ENCODE measurements at places on chromosomes 2 and 18. TPM values are rescaled to one million over a fixed set of nuclear protein-coding genes. Genes with fewer than 3 reads are reported as not detected.

- DNase-seq = no peak
Observed at GRCh38 chr2:156437272-156437930, 1.2 kb downstream of the GPD2 start.

- DNase-seq = no peak
Observed at GRCh38 chr2:192254444-192254843, 59.7 kb upstream of the TMEFF2 start.

DNA sequence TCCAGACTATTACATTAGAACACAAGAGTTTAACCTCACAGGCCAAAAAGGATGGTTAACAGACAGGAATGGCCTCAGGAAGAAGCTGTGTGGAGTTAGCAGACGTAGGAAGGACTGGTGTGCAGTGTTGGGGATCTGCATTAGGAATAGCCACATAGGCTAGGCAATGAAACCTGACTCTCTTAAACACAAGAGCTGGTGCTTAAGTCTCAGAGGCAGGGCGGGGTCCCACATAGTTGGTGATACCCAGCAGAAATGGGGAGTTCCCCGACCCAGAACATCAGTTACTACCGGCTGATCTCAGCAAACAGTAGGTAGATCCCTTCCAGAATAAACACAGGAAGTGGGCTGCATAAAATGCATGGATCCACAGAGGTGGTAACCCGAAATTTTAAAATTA lies 64.1 kb downstream of the CCDC93 start:
- no peak for DNase-seq

DNA sequence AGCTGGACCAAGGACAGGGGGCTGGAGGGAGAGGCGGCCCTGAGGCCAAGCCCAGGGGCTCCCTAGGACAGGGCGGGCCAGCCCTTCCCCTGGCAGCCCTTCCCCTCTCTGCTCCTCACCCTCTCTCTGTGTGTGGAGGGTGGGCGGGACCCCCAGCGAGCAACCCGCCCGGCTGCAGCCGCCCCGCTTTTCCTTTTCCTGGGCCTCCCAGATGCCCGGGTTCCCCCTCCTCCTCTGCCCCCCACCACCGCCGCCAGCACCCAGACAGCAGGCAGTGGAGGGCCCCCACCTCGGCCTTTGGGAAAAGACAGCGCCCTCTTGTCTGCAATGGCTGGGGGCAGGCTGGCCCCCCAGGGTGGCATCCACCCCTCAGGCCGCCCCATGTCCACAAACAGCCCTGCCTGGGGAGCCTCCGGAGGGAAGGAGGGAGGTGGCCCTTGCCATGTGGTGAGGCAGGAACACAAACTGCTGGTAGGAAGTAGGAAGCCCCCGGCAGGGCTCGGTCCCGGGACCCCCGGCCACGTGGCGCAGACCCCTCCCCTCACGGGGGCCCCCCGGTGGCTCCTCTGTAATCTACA lies 135.1 kb upstream of the CTDP1 start:
- DNase-seq = no peak

GRCh38 chr18:62954366-62954765 lies 239.0 kb downstream of the PHLPP1 start:
- DNase-seq = no peak

DNA sequence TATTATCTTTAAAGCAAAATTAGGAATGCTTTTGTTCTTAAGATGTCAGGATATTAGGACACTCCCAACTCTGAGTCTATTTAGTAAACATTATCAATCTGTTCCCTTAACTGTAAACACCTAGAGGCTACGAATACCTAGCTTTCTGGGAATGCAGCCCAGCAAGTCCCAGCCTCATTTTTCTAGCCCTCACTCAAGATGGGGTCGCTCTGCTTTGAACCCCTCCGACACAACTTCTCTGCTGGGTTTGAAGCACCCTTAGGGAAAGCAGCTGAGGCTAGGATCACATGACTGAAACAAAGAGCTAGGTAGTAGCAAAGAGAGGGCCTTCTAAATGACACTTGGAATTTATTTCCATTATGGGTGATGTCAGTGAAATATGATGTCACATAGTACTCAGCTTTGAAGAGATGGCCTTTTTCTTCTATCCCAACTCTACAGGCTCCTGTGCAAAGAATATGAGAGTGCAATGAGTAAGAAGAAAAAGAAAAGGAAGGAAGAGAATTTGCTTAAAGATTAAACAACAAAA lies 114.7 kb downstream of the CSRNP3 start:
- no peak for DNase-seq

DNA sequence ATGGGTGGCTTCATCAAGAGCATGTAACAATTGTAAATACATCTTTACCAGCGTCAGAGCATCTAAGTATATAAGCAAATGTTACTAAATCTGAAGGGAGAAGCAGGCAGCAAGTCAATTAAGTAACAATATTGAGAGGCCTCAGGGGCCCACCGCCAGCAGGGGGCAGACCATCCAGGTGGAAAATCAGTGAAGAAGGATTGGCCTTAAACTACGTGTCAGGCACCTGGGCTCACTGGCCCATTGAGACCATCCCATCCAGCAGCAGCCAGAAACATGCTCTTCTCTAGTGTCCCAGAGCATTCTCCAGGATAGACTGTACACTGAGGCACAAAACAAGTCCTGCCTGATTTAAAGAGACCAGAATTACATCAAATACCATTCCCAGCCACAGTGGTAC lies 96.2 kb upstream of the SNTG2 start:
- DNase-seq = no peak

DNA sequence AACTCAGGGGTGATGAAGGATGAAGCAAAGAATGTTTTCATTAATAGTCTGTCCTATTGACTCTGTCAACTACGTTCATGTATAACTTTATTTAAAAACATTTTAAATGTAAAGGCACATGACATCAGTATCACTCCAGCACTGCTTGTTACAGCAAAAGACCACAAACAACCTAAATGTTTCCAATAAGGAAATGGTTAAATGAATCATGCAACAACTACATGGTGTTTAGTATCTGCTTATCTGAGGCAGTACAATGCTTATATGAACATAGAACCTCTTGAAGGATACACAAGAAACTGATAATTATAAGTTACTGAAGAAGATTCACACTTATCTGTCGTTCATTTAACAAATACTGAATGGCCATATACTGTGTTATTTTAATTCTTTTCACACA lies 8.4 kb downstream of the BARD1 start:
- DNase-seq = no peak

GRCh38 chr2:239127513-239127912 lies 273.3 kb downstream of the HDAC4 start:
- DNase-seq = no peak

DNA sequence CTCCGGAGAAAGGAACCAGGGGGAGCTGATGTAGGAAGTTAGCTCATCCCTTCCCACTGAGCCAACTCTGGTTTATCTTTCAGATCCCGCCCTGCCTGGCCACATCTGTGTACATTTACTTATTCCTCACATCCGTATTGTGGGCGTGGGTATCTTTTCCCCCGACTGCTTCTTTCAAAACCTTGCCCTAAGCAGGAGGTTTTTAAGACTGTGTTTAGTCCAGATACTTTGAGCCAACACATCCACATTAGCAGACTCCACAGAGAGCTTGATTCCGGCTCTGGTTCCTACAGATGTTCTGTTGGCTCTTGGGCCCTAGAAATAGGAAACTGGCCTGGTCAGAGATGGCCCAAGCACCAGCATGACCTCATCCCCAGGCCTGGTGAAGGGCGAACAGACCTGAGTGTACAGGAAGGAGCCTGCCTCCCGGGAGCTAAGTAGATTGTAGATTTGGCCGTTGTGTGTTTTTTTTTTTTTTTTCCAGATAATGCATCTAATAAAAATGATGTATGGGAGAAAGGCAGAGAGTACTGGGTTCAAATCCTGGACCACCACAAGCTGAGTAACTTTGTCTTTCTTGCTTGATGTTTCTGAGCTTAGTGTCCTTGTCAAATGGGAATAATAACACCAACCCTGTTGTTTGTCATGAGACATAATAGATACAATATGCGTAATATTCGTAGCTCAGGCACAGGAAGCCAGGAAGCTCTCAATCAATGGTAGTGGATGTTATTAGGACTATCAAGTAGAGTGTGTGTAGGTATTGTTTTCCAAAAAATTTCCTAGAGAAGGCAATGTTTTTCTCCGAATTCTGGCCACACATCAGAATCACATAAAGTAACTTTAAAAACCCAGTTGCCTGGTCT lies 92.3 kb downstream of the PRKCE start:
- no peak for DNase-seq

DNA sequence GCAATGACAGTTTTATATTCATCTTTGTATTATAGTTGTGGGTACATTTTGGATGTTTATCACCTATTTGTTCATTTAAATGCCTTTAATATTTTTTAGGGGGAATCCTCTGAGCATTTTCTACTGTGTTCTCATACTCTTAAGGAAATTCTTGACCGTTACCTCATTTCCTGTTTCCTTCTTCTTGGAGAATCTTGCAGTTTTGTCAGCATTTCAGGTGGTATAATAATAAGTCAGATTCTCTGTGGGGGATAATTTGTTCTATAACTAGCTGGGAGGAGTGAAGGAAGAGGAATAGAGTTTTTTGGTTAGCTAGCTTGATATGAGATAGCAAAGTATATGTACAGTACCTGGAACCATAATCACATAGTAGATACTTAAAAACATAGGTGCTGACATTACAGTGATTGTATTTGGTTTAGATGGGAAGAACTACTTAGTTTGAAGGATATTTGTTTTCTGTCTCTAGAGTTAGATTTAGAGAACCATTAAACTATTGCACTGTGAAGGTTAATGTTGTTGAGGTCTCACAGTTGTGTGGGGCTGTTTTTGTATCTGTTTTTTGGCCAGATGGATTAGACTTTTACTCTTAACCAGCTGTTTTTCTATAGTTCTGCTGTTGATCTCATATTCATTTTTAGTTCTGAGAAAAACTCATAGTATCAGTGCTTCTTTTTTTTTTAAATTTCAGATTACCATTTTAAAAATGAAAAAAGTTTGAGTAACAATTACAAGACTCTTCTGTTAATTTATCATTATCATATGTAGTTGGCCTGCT lies 14.2 kb downstream of the MTX2 start:
- DNase-seq = no peak

DNA sequence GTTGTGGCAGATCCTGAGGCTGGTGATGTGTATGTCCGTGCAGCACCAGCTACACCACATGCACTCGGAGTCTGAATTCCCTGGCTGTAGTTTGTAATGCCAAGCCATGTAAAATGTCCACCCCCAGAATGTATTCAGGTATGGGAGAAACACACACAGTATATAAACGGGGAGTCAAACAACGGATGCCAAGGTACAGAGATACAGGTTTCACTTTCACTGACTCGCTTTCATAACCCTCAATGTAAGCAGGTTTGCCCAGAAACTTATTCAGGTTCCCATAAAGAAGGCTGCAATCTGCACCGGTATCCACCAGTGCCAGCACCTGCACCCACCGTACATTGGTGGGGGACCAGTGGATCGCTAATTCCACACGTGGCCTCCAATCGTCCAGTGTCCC lies 237.2 kb downstream of the MBD5 start:
- DNase-seq = no peak

GRCh38 chr2:97720746-97721145 lies 7.4 kb downstream of the ZAP70 start:
- no peak for DNase-seq

DNA sequence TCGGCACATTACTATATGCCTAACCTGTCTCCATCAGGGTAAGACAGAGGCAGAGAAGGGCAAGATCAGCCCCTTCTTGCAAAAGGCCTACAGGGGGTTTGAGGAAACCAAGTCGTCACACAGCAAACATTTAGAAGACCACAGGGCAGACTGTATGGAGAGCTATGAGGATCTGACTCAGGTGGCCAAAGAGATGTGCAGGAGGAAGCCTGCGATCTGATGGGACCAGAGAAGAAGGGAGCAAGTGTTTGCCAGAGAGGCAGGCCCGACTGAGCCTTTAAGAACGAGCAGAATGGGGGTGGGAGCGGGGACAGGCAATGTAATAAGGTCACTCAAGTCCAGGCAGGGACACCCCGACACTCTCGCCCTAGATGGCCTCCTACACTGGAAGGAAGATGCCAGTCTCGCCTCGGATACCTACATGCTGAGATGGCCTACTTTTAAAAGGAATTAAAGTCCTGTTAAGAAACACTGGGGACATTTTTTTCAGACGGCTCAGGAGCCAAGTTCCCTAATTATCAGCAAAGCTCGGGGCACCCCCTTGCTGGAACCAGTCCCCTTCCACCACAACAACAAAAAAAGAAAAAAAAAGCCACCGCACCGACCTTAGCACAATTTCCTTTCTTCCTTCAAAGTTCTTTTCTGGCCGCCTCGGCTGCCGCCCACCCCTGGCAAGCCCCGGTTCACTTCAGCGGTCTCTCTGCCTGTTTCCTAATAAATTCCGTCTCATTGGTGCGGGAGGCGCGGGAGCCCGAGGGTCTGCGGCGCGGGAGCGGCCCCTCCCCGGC lies 1.5 kb downstream of the SFXN5 start:
- DNase-seq = no peak

Gene CRYGC
- polyA plus RNA-seq = not detected

Gene SETBP1
- polyA plus RNA-seq = 30.6 TPM

Gene CHRNA1
- 1.7 TPM for polyA plus RNA-seq

Gene RAD51AP2
- 0.18 TPM for polyA plus RNA-seq

Gene COL6A3
- 233 TPM for polyA plus RNA-seq

Gene AQP12B
- polyA plus RNA-seq = 0.31 TPM

Gene CHRNG
- 1.1 TPM for polyA plus RNA-seq

Gene MORN2
- polyA plus RNA-seq = 54.8 TPM

Gene HOXD8
- polyA plus RNA-seq = 250 TPM

Data from right renal pelvis (tissue), 4 donors.